ENCODE measurements at places on chromosomes 3 and 15.

DNA sequence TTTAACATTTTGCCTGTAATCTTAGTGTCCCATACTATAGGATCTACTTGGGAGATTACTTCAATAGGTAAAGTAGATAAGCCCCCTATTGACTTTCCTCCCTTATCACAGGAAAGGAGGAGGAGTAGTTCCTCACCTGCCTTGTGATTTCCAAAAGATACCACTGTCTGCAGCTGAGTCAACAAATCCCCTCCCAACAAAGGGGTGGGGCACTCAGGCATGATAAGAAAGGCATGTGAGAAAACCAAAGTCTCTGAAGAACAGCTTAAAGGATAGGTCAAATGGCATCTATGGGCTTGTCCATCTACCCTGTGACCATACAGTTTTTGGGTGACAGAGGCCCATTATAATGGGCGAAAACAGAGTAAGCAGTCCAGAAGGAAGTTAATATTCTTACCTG is 71.3 kb upstream of the WNT7A start:
- DNase-seq, result no peak

DNA sequence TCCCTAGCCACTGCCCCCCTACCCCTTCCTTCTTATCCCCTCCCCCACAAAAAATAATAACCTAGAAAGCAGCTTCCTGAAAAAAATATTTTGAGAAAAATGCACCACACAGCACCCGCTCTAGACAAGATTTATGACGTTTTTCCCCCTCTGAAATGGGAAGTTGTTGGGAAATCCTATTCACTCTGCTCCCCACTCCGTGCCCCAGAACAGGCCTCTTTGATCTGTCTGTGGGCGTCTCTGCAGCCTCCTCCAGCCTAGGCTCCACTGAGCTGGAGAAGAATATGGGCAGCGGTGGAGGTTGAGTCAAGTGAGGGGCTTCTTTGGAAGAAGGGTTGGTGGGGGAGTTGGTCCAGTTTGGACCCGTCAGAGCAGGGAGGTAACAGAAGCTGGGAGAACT is 28.5 kb upstream of the POLG start:
- DNase-seq, result no peak

DNA sequence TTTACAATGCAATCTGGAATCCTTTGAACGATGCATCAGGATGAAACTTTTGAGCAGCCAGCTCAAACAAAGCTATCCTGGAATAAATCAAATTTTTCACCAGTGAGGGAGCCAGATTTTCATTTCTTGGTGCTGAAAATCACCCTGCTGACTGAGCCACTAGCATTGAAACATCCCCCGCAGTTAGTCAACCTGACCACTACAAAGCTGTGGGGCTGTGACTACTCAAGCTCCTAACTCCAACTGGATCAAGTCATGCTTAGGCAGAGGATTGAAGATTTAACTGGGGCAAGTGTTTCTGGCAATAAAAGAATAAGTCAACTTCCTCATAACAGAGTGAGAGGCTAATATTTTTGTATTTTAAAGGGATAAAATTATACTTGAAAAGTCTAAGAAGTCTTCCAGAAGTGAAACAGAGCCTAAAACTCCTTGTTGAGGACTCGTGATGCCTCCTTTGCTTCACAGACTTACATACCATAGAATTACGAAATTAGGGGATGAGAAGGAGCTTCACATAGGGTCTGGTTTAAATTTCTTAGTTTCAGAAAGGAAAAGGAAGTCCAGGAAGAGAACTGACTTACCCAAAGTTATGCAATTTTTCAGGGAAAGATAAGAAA is 177.8 kb downstream of the SERPINI1 start:
- DNase-seq, result no peak

GRCh38 chr3:99716463-99716995 is 78.1 kb downstream of the COL8A1 start:
- DNase-seq, result no peak

DNA sequence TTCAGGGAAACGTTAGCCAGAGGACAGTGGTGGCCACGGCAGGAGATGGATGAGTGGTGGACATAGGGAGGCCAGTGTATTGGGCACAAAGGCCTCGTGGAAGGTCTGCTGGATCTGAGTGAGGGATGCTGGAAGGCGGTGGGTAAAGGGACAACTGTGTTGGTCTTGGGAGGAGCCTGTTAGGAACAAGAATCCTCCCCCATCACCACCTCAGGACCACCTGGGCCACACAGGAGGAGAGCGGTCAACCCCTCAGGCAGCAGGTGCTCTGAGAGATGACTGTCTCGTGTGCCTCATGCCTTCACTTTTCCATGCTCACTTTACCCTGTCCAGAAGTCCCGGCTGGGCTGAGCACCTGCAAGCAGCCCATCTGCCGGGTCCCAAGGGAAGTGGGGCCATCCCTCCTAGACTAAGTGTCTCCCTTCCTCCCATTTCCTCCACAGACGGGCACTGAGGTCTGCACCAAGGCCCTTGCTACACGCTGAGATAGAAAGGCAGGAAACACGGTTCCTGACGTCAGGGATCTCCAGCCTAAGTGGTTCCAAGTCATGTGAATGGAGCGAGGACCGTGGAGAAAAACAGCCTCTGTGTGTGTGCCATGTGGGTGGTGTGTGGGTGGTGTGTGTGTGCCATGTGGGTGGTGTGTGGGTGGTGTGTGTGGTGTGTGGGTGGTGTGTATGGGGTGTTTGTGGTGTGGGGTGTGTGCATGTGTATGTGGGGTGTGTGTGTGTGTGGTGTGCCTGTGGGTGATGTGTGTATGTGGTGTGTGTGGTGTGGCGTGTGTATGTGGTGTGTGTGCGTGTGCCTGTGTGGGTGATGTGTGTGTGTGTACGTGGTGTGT is 47.8 kb upstream of the CTSH start:
- DNase-seq, result no peak

DNA sequence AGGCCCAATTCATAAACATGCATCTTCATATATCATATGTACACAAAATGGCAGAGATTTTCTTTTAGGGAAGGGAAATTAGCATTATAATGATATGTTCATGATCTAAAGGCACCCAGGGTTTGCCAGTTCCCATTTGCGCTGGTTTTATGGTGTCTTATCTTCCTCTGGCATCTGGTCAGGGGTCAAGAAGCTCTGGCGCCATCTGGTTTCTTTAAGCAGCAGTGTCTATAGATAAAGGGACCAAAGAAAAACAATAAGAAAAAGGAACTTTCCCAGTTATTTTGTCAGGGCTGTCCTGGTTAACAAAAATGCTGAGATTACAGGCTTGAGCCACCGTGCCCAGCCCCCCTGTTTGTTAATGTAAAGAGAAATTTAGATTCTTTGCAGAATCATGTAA is 3.3 kb upstream of the DCP1A start:
- no peak for DNase-seq

DNA sequence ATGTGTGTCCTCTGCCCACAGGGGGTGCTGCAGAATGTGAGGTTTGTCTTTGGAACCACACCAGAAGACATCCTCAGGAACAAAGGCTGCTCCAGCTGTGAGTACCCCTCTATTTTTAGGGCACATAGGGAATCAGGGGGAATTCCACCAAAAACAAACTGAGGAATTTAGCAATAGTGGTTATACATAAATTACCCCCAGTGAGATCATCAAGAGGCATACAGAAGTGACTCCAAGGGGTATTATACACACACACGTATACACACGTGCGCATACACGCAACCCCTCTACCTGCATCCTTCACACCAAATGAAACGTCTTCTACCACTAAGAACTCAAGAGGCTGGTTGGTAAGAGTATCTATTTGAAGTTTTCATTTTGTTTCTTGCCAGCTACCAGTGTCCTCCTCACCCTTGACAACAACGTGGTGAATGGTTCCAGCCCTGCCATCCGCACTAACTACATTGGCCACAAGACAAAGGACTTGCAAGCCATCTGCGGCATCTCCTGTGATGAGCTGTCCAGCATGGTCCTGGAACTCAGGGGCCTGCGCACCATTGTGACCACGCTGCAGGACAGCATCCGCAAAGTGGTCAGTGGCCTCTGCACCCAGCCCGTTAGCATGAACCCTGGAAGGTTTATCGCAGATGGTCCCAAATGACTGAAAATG is 2.9 kb downstream of the THBS1 start:
- DNase-seq, result no peak

- no peak for DNase-seq
Observed at GRCh38 chr15:29048011-29048410, 162.2 kb downstream of the APBA2 start.

DNA sequence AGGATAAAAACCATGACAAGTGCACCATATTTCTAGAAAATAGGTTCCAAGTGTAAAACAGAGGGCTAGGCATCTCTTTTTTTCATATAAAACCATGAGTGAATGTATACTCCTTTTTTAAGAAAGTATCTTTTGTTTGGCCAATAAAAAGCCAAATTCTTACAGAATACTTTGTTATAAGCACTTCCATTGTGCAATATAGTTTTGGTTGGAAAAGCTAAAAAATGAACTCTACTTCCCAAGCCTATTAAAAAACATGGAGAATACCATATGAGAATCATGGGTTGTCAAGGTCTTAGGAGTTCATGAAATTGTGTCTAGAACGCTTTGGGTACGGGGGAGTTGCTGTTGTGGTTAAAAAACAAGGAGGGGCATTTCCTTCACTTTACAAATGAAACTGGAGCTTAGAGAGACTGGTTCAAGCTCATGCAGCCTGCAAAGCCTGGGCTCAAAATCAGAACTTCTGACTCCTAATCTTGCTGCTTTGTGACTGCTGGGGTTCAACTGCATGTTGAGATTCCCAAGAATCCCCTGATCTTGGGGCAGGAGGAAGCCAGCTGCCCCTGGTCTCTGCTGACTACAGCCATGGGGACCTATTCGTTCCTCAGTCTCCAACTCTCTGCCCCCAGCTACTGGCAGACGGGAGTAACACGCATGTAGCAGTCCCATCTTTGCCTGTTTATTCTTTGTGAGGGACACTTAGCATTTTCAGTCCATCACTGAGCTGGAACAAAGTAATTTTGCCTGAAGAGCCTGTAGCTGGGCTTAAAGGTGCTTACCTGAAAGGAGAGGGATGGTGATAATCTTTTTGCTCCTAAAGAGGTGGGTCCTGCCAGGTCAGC is 229.1 kb downstream of the CHST2 start:
- no peak for DNase-seq

- DNase-seq, result no peak
Observed at GRCh38 chr15:98785807-98786621, 137.7 kb downstream of the IGF1R start.

DNA sequence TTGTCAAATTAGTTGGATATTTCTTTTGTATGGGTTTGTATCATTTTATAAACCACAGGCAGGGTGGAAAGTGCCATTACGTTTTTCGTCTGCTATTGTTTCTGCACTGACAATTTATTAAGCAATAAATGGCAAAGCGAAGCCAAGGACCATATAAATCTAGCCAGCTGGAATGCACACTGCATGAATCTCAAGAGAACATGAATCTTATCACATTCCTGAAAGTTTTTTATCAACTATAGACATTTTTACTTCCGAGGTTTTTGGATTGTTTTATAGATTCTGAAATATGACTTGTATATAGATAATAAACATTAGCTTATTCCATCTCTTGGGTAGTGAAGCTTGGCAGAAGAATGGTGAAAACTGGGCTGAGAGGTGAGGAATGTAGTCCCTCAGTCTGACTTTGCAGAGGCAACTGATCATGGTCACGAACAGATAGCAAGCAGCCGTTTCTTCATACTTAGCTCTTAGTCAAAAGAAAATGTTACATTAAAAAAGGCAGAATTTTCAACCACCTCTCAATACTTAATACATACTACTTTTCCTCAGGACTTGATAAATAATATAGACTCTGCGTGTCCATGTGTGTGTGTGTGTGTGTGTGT is 102.7 kb downstream of the OSBPL10 start:
- no peak for DNase-seq

All from activated CD4-positive, alpha-beta T cell treated with anti-CD3 and anti-CD28 coated beads, Interleukin-2, amount 50 U/mL, for 24 hours (primary cell).